ENCODE measurements at places on chromosomes 3 and 15.

- no peak for DNase-seq
Measured at GRCh38 chr15:56871867-56872266, 46.6 kb upstream of the TCF12 start.

DNA sequence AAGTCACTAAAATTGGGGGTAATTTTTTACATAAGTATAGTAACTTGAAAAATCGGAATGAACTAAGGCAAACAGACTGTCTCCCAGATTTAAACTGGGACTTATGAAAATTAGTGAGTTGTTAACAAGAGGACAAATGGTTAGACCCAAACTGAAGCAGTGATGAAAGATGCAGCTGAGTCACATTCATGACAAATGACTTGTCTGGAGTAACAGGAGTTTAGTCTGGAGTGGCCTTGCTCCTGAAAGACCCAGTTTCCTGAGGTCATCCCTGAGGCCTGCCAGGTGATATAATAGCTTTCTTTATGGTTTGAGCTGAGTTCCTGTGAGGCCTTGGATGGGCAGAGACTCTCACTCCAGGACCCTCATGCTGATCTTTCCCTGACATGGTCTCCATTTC is 9.6 kb upstream of the CTDSPL start:
- no peak for DNase-seq

- DNase-seq = no peak
Measured at GRCh38 chr15:99438691-99439523, 126.9 kb upstream of the MEF2A start.

DNA sequence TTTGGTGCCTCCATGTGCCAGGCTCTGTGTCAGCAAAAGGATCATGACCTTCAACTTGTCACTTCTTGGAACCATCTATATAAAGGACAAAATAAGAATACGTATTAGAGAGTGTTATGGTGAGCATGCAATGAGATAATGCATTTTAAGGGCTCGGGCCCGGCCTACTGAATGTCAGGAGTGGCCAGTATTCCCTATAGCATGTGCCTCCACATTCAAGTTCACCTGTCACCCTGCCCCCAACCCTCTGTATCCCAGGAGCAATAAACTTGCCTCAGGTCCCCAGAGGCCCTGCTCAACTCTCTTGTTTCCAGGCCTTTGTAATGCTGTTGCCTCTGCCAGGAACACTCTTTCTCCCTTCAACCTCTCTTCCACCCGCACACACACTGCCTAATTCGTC is 90.2 kb upstream of the SLC6A11 start:
- DNase-seq = no peak

- DNase-seq = no peak
Measured at GRCh38 chr15:39889601-39890000, 30.5 kb downstream of the GPR176 start.

- no peak for DNase-seq
Measured at GRCh38 chr15:25785641-25786025, 77.5 kb downstream of the ATP10A start.

DNA sequence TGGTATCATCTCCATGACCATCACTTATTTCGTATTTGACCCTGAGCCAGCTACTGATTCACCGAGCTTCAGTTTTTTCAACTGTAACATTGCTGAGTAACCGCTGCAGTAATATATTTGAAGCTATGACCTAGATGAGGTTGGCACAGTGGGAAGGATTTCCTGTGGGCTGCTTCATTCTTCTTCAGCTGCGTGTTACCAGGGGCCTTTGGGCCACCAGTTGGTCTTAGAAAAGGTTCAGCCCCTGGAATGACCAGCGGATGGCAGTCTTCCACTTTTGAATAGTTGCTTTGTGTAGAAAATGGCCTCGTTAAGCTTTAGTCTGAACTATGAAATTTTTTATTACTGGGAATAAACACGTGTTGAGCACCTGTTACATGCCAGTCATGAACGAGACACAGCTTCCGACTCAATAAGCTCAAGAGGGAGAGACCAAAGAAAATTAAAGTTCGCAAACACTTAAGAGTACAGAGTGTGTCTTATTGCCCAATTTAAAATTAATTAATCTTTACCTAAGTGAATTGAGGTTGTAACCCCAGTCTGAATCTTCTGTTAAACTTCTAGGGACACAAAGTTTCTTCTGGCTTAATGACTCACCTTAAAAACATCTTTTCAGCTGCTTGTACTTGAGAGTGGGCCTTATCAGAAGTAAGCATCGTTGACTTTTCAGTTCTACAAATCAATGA is 57.6 kb upstream of the NR2E3 start:
- DNase-seq = no peak

- DNase-seq = no peak
Measured at GRCh38 chr3:179158336-179159039, 10.3 kb downstream of the PIK3CA start.

DNA sequence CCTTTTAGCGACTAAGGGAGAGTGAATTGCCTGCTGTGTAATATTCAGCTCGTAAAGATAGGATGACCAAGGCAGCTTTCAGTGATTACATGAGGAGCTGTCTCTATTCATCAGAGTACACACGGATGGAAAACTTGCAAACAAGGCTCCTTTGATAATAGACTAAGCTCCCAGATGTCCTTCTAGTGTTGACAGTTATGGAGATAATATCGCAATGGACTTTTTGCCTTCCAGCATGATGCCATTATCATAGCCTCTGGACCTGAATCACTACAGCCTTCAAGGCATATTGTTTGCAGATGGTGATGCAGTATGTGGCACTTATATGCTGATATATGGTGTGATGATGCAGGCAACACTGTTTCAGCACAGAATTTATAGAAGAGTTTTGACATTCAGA is 93.9 kb downstream of the ECT2 start:
- no peak for DNase-seq

- no peak for DNase-seq
Measured at GRCh38 chr15:98150536-98150935, 190.0 kb downstream of the ARRDC4 start.

DNA sequence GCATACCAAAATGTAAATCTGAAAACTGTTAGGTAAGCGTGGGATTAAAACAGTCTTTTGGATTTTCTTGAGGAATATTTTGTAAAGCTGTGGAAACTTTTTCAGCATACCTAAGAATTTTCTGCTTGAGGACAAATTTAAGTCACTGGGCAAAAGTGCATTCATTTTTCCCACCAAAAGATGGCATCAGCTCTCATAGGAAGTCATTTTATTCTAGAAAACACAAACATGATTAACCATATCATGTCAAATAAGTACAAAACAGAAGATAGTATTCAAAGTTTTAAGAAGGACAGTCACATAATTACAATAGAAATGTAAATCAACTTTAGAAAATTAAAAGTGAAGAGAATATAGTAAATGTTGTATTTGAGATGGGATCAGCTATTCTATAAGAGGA is 63.5 kb downstream of the SLC49A4 start:
- no peak for DNase-seq

DNA sequence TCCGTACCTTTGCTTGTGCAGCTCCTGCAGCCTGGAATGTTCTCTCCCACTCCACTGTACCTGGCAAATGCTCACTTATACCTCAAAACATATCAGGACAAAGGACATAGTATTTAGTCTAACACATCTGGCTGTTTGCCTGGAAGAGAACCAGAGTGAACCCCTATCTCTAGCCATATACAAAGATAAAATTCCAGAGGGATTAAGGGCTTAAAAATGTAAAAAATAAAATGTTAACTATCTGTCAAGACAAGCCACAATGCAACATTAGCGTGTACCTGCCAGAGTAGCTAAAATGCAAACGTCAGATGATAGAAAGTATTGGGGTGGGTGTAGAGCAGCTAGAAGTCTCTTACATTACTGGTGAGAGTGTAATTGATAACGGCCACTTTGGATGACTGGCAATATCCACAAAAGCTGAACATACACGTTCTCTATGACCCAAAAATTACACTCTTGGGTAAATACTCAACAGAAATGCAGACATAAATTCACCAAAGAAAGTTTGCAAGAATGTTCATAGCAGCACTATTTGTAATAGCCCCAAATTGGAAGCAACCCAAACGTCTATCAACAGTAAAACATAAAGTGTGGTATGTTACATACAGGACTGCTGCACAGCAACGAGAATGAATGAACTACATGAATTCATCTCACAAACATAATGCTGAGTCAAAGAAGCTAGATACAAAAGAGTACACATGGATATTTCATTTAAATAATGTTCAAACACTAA is 18.2 kb upstream of the ADPGK start:
- DNase-seq = no peak

GRCh38 chr3:145698749-145699148 is 462.2 kb downstream of the PLOD2 start:
- DNase-seq = no peak

GRCh38 chr3:963755-964154 is 129.1 kb upstream of the CNTN6 start:
- no peak for DNase-seq

DNA sequence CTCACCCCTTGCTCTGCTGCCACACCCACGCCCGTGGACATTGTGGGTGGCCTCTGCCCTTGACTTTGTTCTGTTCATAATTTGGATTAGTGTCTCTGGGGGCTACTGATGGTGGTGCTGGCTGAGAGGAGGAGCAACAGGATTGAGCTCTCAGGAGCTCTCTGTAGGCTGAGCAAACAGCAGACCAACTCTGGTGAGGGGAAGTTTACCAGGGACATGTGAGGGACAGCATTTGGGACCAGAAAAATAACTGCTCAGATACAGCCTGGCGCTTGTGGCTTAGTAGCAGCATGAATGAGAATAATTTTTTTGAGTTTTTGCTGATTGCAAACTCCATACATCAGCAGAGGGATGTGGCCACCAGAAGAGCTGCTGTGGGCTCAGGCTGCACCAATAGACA is 14.8 kb downstream of the PPCDC start:
- DNase-seq = no peak

DNA sequence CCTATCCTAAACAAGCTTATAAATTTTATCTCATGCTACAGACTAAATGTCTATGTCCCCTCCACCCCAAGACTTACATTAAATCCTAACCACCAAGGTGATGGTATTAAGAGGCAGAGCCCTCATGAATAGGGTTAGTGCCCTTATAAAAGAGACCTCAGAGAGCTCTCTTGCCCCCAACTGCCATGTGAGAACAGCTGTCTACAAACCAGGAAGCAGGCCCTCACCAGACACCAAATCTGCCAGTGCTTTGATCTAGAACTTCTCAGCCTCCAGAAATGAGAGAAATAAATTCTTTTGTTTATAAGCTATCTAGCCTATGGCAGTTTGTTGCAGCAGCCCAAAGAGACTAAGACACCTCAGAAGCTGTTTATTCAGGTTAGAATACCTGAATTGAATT is 58.5 kb downstream of the TP53BP1 start:
- DNase-seq = no peak

DNA sequence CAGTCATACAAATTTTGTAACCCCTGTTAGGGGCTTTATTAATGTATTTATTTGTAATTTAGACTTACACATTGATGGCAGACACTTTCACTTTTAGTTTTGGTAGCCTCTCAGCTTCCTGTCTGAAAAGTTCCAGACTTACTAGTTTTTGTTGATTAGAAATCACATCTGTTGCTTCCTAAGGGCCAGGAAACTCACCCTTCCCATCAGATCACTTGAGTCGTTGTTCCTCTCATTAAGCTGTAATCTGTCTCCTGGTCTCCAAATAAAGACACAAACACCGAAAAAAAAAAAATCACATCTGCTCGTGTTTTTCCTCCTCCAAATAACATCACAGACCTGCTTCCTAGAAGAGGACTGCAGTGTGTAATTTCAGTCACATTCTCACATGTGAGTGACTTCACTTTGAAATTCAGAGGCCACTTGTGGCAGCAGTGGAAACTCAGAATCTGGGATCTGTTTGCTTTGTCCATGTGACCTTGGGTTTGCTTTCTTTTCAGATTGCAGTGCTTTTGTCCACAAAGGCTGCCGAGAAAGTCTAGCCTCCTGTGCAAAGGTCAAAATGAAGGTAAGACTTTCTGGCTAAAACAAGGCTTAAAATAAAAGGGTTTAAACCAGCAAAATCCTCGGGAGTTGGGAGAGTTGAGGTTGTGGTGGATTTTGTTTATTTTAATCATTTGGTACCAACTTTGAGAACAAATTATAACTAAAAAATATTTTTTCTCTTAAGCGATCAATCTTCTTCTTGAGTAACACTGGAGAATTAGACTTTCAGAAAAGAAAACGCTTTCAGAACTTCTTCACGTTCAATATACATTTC is 87.0 kb downstream of the KLHL25 start:
- no peak for DNase-seq

DNA sequence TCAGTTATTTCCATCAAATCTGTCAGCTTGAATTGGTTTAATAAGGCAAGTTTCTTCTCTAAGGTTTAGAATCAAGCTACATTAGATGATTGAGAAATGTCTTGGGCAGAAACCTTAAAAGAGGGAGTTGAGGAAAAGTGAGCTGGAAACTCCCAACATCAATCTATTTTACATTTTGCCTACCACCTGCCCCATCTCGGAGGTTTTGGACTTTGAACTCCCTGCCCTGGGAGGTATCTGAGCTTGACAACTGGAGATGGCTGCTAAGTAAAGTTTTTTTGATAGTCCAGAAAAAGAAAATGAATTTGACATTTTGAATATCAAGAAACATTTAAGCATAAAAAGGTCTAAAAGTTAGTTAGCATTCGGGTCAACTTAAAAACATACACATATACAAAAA is 234.2 kb downstream of the NFKBIZ start:
- no peak for DNase-seq

GRCh38 chr3:50342813-50343633 is 2.4 kb upstream of the RASSF1 start:
- DNase-seq = no peak

DNA sequence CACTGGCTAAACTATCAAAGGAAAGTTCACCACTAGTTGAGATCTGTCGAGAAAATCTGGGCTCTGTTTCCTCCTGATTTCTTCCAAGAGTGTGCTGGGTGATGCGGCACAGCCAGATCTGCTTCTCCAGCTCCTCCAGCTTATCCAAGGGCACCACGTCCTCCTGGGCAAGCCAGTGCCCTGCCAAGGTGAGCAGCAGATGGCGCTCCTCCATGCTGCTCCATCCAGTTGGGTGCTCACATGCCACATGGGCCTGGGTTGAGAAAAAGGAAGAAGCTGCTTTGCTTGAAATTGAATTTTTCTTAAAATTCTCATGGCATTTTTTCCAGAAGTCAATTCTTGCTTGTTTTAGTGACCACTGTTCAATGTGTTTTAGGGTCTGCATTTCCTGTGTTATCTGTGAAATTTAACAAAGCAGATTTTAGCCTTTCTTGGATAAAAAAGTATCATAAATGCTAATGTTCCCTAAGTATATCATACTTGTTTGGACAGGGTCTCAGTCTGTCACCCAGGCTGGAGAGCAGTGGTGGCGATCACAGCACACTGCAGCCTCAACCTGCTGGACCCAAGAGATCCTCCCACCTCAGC is 47.3 kb downstream of the EIF3J start:
- DNase-seq = no peak
